Stimulated activated CD4-positive, alpha-beta T cell treated with anti-CD3 and anti-CD28 coated beads, Interleukin-4, amount 100 ng/mL, for 48 hours (primary cell): ENCODE measurements at places on chromosomes 7 and 10.

DNA sequence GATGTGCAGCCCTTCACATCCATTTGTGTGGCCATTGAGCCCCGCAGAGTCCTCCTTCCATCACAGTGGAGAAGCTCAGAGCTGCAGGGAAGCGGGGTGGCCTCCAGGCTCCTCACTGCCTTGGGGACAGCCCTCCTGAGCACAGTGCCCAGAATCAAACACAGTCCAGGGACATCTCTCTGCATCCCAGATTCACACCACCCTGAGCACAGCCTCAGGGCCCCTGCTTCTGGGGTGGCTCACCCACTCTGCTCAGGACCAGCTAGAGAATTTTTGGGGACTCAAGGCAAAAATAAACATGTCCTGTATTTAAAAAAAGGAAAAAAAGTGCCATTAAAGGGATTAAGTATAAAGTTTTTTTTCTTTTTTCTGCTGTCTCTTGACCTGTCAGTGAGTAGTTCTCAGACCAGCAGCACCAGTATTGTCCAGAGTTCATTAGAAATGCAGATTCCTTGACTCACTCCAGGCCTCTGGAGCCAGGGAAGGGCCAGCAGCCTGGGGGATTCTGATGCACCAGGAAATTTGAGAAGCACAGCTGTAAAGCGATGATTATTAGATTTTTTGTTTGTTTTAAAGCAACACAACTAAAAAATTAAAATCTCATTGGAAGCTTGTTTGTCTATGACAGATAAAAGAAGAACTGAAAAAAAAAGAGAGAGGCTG, 61.6 kb downstream of the ARHGAP22 start:
- no peak for DNase-seq

DNA sequence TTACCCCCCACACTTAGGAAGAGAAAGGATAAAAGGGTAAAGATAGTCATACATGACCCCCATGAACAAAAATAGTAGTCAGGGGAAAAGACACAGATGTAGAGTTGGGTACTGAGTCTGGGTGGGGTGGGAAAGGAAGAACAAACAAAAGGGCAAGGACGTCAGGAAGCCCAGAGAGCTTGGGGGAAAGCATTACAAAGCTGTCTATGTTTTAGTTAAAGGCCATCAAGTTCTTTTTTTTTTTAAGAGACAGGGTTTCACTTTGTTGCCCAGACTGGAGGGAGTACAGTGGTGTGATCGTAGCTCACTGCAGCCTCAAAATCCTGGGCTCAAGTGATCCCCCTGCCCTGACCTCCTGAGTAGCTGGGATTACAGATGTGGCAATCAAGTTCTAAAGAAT, 98.4 kb upstream of the PDLIM1 start:
- no peak for DNase-seq

DNA sequence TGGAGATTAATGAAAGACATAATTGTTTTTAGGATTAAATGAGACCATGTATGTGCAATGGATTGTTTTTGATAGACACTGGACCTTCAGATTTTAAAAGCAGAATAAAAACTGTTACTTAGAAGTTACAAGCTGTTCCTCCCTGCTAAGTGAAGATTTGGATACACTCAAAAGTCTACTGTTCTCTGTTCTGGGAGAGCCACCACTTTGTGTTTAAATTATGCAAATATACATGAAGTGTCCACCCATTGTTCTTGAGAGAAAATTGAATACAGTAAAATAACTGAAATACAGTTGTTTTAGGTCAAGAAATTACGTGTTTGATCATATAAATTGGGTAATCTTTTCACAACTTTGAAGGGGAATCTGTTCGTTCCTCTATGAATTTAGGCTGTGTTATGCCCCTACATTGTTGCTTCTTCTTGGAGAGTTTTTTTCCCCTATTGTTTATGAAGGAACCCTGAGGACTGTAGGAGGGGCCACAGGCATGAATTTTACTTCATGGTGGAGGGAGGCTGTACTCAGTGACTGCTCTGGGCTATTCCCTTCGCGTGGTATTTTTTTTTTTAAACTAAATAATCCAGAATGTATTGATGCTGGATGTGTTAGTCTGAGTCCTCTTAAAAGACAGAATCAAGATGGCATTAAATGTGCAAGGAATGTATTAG, 18.6 kb upstream of the VCL start:
- no peak for DNase-seq

DNA sequence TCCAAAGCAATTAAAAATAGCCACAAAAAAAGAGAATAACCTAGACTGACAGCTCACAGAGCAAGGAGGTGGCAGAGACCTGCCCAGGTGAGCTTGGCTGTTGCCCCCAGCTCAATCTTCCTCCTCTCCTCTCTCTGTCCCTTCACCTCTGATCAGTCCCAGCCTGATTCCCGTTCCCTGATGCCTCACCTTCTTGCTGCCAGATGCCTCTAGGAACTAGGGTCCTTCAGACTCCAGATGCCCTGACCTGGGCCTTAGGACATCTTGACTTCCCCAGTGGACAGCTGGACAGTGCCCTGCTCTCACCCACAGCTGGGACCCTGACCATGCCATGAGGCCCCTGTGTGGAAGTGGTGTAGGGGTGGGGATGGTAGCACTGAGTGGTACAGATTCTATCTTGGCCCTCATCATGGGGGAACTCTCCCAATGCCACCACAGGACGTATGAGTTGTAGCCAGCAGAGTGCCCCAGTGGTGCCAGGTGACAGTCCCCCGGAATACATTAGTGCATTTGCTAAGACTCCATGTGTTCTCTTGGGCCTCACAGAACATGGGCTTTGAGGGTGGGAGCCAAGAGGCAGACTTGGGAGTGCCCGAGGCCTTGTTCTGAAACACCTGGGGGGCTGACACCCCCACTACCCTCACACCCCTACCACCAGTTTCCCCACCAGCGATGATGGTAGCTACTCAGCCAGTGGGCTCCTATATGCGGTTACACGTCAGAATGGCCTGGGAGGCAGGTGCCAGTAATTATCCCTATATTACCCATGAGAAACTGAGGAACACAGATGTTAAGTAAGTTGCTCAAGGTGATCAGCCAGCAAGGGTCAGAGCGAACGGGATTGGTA, 2.0 kb downstream of the DEPP1 start:
- no peak for DNase-seq

DNA sequence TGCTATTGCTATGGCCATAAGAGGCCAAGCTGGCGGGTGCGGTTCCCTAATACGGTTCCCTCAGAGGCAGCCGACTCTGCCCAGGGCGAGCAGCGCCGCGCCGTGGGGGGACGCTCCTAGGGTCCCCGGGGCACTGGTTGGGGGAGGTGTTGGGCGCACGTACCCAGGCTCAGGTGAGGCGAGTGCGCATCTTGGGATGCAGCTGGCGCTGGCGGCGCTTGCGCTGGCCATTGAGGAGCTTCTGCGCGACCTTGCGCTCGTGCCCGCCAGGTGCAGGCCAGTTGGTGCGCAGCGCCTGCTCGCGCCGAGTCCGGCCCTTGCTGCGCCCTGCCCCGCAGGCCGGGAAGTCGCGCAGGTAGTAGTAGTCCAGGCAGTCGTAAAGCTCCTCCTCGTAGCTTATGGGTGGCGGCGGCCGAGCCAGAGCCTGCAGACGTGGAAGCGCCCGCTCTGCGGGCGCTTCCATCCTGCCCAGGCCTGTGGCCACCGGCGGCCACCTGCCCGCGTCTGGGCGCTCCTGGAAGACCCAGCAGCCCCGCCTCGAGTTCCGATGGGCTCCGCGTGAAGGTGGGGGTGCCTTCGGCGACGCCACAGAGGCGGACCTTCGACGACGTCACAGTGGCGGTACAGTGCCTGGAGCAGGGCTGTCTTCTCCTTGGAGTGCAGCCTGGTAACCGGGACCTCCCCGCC, at the start of gene NUPR2:
Gene NUPR2 (minus strand): TSS at position 566 of the 687 bp plus-strand sequence. CDS start 103 bp downstream, at position 463.
- DNase-seq, result no peak
